ENCODE measurements at places on chromosomes 16 and 17. TPM values are rescaled to one million over a fixed set of nuclear protein-coding genes. Genes with fewer than 3 reads are reported as not detected.

Gene AANAT
- polyA plus RNA-seq, result 0.22 TPM

Gene MYH8
- 0.35 TPM for polyA plus RNA-seq

Gene SLC13A2
- polyA plus RNA-seq, result 0.03 TPM

Gene FBXW10B
- 0.29 TPM for polyA plus RNA-seq

Gene MT1H
- polyA plus RNA-seq, result 0.54 TPM

Gene HSF4
- polyA plus RNA-seq, result 16.7 TPM

Gene TM4SF5
- polyA plus RNA-seq, result not detected

Gene ACSM2B
- polyA plus RNA-seq, result not detected

Gene TMEM231
- 2.3 TPM for polyA plus RNA-seq

Gene CDH15
- 1.1 TPM for polyA plus RNA-seq

Data from spleen (tissue), 13 donors.